Nephron progenitor cell (in vitro differentiated cells): ENCODE measurements at places on chromosomes 5 and 9.

DNA sequence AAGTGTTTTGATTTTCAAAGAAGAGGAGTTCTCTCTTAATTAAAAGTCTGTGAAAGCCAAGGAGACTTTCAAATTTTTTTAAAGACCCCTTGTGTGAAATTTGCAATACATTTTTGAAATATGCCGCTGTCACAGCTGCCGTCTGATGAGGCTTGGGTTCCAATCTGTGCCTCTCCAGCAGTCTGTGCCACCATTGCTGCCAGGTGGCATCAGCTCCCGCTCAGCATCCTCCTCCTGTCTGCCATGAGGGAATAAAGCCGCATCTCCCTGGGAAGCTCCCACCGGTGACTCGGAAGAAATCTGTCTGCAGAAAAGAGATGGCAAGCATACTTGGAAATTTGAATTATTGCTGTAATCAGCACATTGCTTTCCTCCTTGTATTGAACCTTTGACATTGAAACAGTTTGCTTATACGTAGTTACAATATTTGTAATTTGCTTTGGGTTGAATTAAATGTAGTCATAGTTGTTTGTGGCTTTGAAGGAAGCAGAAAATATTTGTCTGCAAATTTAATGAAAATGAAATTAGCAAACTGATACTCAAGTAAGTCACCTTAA lies 145.7 kb upstream of the SNX2 start:
- DNase-seq = no peak

- DNase-seq = peak; percentile 61
Observed at GRCh38 chr9:137077010-137077747, at the start of gene UAP1L1. Gene UAP1L1, plus strand, starts transcription at chr9:137077517. Its CDS starts 16 bp downstream, at chr9:137077533.

DNA sequence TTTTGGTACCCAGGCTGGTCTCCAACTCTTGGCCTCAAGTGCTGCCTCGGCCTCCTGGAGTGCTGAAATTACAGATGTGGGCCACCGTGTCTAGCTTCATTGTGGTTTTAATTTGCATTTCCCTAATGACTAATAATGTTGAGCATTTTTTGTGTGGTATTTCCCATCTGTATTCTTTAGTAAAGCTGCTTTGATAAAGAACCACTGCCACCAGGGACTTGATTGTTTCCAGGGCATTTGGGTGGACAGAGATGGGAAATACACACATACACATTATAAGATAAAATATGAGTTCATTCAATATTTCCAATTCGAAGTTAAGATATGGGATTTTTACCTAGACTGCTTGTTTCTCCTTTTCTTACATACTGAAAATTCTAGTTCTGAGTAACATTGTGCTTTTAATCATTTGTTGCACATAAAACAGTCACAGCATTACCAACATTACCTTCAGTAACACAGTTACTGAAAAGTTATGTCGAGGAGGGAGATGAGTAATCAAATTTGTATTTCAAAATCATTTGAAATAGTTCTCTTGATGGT lies 28.9 kb downstream of the HABP4 start:
- DNase-seq = no peak

- DNase-seq = no peak
Observed at GRCh38 chr9:80874276-80874675, 815.1 kb downstream of the TLE1 start.

DNA sequence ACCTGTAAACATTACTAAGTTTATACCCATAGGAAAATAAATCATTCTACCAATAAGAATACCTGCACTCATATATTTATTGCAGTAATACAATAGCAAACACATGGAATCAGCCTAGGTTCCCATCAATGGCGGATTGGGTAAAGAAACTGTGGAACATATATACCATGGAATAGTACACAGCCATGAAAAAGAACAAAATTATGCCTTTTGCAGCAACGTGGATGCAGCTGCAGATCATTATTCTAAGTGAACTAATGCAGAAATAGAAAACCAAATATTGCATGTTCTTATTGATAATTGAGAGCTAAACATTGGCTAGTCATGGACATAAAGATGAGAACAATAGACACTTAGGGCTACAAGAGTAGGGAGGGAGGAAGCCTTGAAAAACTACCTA lies 667.4 kb upstream of the WWC1 start:
- DNase-seq = no peak

DNA sequence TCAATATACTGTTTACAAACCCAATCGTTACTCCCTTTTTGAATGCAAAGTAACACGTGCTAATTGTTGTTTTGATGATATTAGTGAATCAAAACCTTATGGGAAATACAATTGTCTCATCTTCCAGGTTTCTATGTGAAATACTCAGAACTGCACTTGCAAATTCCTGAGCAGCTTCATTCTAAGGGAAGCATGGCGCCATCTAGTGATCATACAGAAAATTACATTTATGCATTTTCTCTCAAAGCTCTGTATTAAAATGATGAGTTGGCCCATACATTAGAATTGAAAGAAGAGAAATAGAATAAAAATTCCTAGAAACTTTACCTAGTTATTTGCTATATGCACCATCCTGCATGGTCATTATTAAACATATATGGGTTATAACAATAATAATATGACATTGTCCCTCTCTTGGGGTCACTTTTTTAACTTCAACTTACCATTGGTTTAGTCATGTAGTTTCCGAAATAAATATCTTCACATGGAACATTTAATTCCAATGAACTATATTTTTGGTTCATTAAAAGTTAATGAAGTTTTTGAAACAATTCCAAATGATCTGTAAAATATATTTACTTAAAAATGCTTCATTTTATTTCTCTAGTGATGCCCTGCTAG lies 220.0 kb downstream of the PDE4D start:
- DNase-seq = peak; percentile 16

- no peak for DNase-seq
Observed at GRCh38 chr5:125201446-125202052, 455.1 kb upstream of the ZNF608 start.

DNA sequence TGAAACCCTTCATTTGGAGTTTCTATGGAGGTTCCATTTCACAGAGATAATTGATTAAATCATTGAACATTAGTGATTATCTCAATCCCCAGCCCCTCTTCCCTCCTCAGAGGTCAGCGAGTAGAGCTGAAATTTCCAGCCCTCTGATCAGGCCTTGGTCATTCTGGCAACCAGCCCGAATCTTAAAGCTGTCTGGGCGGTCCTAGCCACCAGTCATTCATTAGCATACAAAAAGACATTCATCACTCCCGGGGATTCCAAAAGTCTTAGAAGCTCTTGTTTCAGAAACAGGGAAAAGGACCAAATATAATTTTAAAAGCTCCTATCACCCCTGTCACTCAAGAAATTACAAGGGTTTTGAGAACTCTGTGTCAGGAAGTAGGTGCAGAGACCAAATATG lies 41.3 kb downstream of the ZNF474 start:
- DNase-seq = no peak

- no peak for DNase-seq
Observed at GRCh38 chr5:28809811-28810750, 1771.7 kb upstream of the CDH9 start.

DNA sequence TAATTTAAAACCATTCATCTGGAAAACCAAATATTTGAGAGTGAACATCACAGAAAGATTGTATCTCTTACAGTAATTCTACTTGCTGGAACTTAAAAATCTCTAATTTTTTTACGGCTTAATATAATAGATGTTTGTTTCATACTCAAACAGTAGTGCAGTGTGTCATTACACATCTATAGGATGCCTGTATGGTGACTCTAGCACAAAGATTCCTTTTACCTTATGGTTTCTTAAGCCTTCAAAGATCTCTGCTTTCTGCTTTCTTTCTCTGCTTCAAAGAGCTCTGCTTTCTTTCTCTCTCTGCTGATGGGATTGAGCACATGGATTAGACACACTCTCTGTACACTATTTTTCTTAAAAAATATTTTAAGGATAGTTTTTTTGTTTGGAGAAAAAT lies 374.0 kb upstream of the CDH9 start:
- DNase-seq = no peak

DNA sequence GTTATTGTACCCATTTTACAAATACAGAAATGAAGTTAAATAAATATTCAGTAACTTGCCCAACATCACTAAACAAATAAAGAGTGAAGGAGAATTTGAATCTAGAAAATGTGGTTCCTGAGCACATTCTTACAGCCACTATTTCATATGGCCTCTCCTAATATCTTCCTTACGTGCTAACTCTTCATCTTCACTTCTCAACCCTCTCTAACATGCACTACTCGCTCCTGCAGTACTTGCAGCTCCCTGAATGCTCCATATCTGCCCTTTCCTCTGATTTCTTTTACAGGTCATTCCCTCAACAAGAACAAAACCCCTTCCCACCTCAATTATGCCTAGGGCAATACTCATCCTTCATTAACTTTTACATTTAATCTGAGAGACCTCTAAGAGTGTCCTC lies 711.5 kb downstream of the CETN3 start:
- no peak for DNase-seq

DNA sequence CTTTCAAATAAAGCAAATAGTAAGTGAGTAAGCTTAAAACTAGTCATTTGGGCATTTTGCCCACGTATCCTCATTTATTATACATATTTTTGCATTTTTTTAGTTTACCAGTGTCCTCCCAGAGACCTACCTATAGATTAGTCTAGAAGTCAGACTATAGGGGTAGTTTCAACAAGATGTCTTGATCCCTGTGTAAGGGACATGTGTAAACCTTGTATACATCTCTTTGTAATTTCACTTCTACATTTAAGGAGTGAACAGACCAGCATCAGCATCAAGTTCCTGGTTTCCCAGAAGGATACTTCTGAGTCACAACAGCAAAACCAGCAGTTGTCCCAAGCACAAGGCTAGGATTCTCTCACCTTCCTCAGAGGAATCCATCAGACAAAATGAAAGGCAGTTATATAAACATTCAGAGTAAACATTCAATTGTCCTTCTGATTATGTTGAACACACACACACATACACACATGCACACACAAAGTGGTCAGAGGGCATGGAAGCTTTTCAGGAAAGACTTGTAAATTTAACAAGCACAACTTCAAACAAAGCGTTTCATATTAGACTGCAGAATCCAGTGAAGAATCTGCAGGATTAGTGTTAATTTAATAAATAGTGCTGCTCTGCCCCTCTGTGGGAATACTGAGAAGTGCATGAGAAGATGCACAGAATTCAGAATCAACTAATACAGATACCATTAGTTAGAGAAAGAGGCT lies 55.4 kb downstream of the HINT1 start:
- peak; percentile 17 for DNase-seq

DNA sequence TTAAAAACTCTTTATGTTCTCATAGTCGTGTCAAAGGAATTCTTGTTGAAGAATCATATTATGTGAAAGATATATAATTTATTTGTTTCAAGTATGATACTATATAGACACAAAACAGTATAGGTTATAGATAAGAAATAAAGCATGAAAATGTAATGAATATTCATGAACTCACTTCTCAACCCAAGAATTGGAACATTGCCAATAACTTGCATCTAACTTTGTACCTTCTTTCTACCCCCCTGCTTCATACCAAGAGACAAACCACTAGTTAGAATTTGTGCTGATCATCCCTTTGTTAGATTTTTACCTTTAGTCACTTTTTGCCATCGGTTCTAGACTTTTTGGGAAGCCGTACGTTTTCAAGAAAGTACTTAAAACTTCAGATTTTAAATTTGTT lies 32.6 kb downstream of the HSD17B4 start:
- DNase-seq = no peak
